ENCODE measurements at places on chromosomes 1 and 21. TPM values are rescaled to one million over a fixed set of nuclear protein-coding genes. Genes with fewer than 3 reads are reported as not detected.

DNA sequence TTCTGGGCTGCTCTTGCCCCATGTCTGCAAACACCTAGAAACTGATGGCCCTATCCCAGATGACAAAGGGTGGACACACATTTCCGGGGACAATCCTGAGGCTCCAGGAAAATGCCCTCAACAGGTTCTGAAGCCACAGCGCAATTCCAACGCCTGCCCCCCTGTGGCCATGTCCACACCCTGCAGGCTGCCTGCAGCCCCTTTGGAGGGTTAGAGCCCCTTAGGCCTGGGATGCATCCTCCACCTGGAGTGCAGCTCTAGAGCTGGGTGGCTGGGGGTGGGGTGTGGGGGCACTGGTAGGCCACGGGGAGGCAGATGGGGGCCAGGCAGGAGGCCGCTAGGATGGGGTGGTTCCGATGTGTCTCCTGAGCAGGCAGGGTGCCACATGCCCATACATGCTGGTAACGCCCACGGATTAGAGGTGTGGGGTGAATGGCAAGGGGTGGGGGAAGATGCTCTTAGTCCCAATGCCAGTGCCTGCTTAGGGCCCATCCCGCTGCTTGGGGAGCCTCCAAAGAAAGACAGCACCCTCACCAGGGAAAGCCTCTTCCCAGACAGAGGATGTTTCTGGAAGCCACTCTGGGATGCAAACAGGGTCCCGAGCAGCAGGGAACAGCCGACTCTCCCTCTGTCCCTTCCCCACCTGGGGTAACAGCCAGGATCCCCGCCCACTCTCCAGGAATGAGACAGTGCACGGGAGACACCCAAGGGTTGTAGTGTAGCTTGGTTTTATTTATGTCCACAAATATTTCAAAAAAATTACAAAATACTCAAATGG is 34.0 kb downstream of the SLC45A1 start:
- no peak overlapping the region for H3K4me3 ChIP-seq
- peaks cover 17% of the 10 kb centered on the region for H3K4me1 ChIP-seq
- DNase-seq: no peak
- no peaks in the 10 kb centered on the region for H3K27me3 ChIP-seq
- peak overlapping the region; percentile 56 for H3K27ac ChIP-seq
- H3K36me3 ChIP-seq: no peaks in the 10 kb centered on the region

- H3K27ac ChIP-seq: no peak overlapping the region
- no peak overlapping the region for H3K4me3 ChIP-seq
- H3K4me1 ChIP-seq: peaks cover 14% of the 10 kb centered on the region
- no peaks in the 10 kb centered on the region for H3K36me3 ChIP-seq
These were observed 2.0 kb downstream of the CD58 start for GRCh38 chr1:116568662-116569380.

- no peak overlapping the region for H3K4me3 ChIP-seq
- DNase-seq: no peak
- H3K36me3 ChIP-seq: peaks cover 1% of the 10 kb centered on the region
- H3K27me3 ChIP-seq: no peaks in the 10 kb centered on the region
These were observed 3.6 kb downstream of the LEPR start for GRCh38 chr1:65423884-65424572.

DNA sequence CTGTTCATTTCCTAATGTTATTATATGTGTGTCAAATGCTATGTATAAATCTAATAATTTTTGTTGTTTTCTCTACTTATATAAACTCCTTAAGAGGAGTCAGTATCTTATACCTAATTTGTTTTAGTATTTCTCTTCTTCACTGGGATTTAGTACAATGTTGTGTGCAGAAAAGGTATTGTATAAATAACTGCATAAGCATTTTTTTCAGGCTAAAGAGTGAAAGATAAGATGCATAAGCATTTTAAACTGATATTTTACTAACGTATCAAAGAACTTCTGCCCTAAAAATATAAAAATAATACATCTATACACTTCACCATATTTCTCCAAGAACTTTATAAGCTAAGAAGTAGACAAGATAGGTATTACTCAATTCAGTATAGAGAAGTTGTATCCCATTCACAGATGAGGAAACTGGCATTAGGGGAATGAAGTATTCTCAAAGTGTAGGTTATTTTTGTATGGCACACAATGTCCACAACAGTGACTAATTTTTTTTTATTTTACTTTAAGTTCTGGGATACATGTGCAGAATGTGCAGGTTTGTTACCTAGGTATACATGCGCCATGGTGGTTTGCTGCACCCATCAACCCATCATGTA is 59.3 kb downstream of the NUP210L start:
- H3K27me3 ChIP-seq: no peaks in the 10 kb centered on the region
- H3K27ac ChIP-seq: no peak overlapping the region
- no peak overlapping the region for H3K4me3 ChIP-seq
- DNase-seq: no peak
- H3K36me3 ChIP-seq: no peaks in the 10 kb centered on the region
- H3K4me1 ChIP-seq: no peaks in the 10 kb centered on the region

- no peaks in the 10 kb centered on the region for H3K36me3 ChIP-seq
- no peaks in the 10 kb centered on the region for H3K27me3 ChIP-seq
- DNase-seq: no peak
- no peaks in the 10 kb centered on the region for H3K4me1 ChIP-seq
- H3K27ac ChIP-seq: no peak overlapping the region
- no peak overlapping the region for H3K4me3 ChIP-seq
These were observed 193.2 kb downstream of the TM2D1 start for GRCh38 chr1:61531716-61532115.

- H3K4me3 ChIP-seq: no peak overlapping the region
- no peaks in the 10 kb centered on the region for H3K27me3 ChIP-seq
- H3K36me3 ChIP-seq: no peaks in the 10 kb centered on the region
- no peak overlapping the region for H3K27ac ChIP-seq
These were observed 184.6 kb downstream of the TGFB2 start for GRCh38 chr1:218529646-218530300.

GRCh38 chr21:44531606-44532564 is 8.1 kb downstream of the KRTAP10-1 start:
- no peak overlapping the region for H3K27ac ChIP-seq
- no peaks in the 10 kb centered on the region for H3K4me1 ChIP-seq
- no peaks in the 10 kb centered on the region for H3K27me3 ChIP-seq
- no peaks in the 10 kb centered on the region for H3K36me3 ChIP-seq

- peaks cover 21% of the 10 kb centered on the region for H3K4me1 ChIP-seq
- peaks cover 50% of the 10 kb centered on the region for H3K27me3 ChIP-seq
- peak overlapping the region; percentile 67 for H3K27ac ChIP-seq
- H3K4me3 ChIP-seq: peak overlapping the region; percentile 69
- DNase-seq: no peak
These were observed 913 bp upstream of the S1PR1 start for GRCh38 chr1:101235696-101236515.

DNA sequence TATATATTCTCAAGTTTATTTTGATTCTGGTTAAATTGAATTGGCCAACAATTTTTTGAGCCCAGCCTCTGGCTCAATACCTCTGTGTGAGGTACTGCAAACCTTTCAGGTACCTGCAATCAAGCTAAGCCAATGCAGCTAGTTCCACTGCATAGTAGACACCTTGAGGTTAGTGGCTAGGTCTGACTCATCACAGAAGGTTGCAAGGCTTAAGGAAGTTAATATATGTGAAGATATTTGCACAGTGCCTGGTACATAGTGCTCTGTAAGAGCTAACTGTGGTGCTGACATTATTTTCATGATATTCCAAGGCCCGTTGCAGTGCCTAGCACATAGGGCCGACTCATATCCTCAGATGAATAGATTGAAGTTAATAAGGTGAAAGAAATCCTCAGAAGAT is 330.5 kb upstream of the KAZN start:
- no peak overlapping the region for H3K4me3 ChIP-seq
- no peak overlapping the region for H3K27ac ChIP-seq
- no peaks in the 10 kb centered on the region for H3K4me1 ChIP-seq
- DNase-seq: no peak
- no peaks in the 10 kb centered on the region for H3K36me3 ChIP-seq
- H3K27me3 ChIP-seq: no peaks in the 10 kb centered on the region

GRCh38 chr1:6438047-6438525 is 13.5 kb downstream of the ESPN start:
- no peak overlapping the region for H3K27ac ChIP-seq
- H3K36me3 ChIP-seq: no peaks in the 10 kb centered on the region
- H3K27me3 ChIP-seq: peaks cover 29% of the 10 kb centered on the region
- H3K4me1 ChIP-seq: peaks cover 13% of the 10 kb centered on the region

DNA sequence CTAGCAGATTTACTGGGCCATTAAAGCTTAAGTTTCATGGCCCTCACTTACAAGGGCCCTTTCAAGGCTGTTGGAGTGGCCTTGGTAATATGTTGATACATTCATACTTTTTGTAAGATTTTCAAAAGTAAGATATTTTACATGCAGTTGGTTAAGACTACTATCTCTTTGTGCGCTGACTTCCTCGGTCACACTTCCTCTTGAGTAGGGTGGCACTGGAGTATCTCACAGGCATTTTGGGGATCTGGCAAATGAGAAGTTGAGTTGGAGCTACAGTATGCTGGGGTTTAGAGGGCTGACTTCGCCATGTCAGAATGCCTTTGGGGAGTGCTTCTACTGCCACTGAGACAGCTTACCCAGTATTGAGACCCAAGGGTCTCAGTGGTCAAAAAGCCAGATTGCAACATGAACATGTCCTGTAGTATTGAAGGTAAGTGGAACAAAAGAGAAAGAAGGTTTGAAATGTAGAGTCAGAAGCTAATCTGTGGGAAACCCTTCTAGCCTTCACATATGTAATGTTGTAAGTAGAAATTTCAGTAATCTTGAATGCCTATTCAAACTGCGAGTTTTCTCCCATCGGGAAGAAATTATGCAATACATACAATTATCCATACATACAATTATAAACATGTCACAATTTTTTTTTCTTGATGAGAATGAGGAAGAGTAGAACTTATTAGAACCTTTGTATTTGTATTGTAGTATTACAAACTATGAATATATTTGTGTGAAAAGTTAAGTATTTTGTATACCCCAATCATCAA is 32.3 kb upstream of the RALGPS2 start:
- H3K36me3 ChIP-seq: no peaks in the 10 kb centered on the region
- H3K4me3 ChIP-seq: no peak overlapping the region
- no peaks in the 10 kb centered on the region for H3K4me1 ChIP-seq
- no peak for DNase-seq

DNA sequence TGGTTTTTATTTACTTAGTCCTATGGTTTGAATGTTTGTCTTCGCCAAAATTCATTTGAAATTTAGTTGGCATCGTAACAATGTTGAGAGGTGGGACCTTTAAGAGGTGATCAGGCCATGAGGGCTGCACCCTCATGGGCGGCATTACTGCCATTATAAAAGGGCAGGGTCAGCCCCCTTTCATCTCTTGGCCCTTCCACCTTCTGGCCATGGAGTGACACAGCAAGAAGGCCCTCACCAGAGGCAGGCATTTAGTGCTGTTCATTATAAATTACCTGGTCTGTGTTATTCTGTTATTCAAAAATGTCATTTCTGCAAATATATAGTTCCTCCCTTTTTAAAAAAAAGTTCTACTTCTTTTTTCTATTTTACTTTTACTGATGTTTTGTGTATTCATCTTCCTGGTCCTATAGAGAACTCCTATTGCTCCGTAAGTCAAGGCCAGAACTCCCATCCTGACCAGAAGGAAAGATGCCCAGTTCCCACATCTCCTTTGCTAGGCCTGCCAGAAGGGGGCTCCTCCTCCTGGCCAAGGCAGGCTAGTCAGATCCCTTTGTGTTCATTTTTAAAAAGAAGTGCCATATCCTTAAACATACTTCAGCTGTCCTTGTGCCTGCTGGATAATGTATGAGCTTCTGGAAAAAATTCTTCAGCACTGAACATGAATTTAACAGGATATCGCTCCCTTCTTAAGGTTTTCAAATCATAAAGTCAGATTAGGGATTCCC is 10.0 kb upstream of the LBR start:
- peak overlapping the region; percentile 89 for H3K27ac ChIP-seq
- DNase-seq: peak; percentile 31
- no peaks in the 10 kb centered on the region for H3K27me3 ChIP-seq
- H3K4me1 ChIP-seq: peaks cover 46% of the 10 kb centered on the region
- H3K36me3 ChIP-seq: no peaks in the 10 kb centered on the region
- no peak overlapping the region for H3K4me3 ChIP-seq

DNA sequence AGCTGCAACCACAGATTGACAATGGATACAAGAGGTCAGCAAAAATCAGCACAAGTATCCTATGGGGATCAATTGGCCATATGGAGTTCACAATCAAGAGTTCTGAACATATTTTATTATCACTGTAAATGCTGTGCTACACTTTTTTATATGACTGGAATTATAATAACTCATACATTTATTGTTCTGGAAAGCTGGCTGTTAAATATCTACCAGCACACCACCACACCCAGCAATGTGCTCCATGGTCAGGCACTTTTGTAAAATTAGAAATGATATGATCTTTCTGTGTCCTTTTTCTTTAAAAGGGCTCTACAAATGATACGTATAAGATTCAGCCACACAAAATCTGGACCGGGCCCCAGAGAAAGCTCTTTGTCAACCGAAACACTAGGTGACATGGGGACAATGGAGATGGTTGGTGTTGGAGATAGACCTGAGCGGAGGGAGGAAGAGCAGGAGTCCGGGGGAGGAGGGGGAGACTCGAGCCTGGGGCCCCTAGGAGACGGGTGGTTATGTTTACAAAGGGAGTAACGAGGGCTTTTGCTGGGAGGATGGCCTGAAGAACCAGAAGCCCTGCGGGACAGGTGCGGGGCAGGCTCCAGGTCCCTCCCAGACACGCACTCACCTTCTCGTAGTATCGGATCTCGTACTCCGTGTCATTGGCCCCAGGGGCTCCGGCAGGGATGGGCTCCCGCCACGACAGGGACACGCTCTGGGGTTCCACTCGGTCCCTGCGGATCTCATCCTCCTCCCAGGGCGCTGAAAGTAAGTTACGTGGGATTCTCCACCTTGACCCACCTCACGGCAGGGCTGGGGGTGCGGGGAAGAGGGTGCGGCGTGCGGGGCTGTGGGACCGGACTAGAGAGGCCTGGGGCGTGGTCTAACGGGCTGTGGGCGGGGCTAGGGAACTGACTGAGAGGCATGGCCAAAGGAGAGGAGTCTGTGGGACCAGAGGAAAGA is 30.0 kb downstream of the EPHA10 start:
- peak overlapping the region; percentile 41 for H3K4me3 ChIP-seq
- H3K27me3 ChIP-seq: peaks cover 25% of the 10 kb centered on the region
- no peaks in the 10 kb centered on the region for H3K36me3 ChIP-seq
- H3K27ac ChIP-seq: peak overlapping the region; percentile 87

GRCh38 chr1:56360021-56360420 is 219.3 kb downstream of the PLPP3 start:
- DNase-seq: no peak
- no peaks in the 10 kb centered on the region for H3K27me3 ChIP-seq
- H3K27ac ChIP-seq: no peak overlapping the region
- no peaks in the 10 kb centered on the region for H3K36me3 ChIP-seq
- no peak overlapping the region for H3K4me3 ChIP-seq

- H3K36me3 ChIP-seq: no peaks in the 10 kb centered on the region
- DNase-seq: peak; percentile 6
- no peak overlapping the region for H3K4me3 ChIP-seq
- H3K27me3 ChIP-seq: no peaks in the 10 kb centered on the region
- no peaks in the 10 kb centered on the region for H3K4me1 ChIP-seq
These were observed 17.4 kb upstream of the RNF223 start for GRCh38 chr1:1091344-1092148.

Gene RPF1
- total RNA-seq: 23.9 TPM

Gene ZNF593OS
- total RNA-seq: not detected

Gene PPIAL4G
- total RNA-seq: not detected

Gene RAD54L
- 1.5 TPM for total RNA-seq

Gene ZNF124
- total RNA-seq: 51.2 TPM

Gene HSPB7
- 63.1 TPM for total RNA-seq

Gene TMEM201
- 2.6 TPM for total RNA-seq

Gene LEFTY2
- 28.7 TPM for total RNA-seq

Gene GLIS1
- not detected for total RNA-seq

Gene AIRE
- not detected for total RNA-seq

Measured in transverse colon (tissue), 4 donors.